ENCODE measurements at places on chromosomes 16 and 17.
A peak's percentile ranks its signal among the peaks of the same experiment; 100 is the strongest.

DNA sequence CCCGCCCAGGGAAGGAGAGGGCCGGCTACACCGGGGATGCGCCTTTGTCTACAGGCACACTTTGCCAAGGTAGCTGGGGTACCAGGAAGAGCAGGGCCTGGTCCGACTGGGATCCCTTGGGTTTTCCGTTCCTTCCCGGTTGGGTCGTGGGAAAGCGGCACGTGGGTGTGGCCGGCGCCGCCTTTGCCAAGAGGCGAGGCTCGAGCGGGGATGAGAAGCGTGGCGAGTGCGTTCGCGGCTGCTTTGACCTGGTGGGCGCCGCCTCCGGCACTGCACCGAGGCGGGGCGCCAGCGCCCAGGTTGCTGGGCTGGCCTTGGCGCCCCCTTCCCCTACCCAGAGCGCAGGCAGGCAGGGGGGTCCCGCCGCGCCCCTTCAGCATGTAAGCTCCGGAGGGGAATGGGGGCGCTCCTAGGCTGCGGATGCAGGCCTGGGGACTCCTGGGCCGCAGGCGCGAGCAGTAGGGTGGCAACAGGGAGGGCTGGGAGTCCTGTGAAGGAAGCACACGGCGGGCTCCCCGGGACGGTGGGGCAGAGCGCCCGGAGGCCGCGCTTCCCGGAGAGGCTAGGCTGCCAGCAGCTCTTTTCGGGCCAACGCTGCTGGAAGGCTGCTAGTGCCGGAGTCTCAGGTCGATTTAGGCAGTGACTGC lies 2.0 kb downstream of the HAS3 start:
- no peak for DNase-seq

DNA sequence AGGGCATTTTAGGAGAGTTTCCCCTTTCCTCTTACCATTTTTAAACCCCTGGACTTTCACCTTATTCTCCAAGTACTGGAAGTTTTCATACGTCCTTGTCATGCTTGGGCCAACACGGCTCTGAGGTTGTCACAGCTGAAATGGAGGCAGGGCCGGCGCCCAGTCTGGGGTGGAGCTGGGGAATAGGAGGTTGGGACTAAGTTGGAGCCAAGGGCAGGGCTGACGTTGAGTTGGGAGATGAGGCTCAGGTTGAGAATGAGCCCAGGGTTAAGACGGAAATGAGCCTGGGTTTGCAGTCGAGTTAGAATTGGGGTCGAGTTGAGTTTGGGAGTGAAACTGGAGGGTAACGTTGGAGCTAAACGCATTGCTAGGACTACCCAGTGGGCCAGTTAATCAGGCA lies 1.3 kb downstream of the CLEC10A start:
- no peak for DNase-seq

DNA sequence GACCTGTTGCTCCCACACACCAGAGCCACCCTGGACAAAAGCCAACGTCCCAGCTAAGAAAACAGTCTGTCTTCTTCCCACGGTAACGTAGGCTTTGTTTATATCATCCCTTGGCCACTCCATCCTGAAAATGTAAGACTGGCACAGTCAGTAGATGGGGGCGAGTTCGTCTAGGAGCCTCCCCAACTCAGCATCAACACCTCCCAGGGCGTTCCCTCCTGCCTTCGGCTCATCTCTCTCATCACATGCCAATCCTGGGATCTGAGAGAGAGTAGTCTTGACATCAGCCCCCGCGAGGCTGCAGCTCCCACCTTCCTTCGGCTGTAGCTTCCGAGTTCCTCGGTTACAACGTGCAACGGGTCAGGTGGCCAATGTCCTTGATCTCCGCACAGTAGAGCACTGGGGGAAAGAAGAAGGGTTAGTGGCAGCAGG lies 894 bp downstream of the RNF227 start:
- no peak for DNase-seq

GRCh38 chr16:3471518-3472176 lies 23.6 kb downstream of the C16orf90 start:
- DNase-seq = no peak

DNA sequence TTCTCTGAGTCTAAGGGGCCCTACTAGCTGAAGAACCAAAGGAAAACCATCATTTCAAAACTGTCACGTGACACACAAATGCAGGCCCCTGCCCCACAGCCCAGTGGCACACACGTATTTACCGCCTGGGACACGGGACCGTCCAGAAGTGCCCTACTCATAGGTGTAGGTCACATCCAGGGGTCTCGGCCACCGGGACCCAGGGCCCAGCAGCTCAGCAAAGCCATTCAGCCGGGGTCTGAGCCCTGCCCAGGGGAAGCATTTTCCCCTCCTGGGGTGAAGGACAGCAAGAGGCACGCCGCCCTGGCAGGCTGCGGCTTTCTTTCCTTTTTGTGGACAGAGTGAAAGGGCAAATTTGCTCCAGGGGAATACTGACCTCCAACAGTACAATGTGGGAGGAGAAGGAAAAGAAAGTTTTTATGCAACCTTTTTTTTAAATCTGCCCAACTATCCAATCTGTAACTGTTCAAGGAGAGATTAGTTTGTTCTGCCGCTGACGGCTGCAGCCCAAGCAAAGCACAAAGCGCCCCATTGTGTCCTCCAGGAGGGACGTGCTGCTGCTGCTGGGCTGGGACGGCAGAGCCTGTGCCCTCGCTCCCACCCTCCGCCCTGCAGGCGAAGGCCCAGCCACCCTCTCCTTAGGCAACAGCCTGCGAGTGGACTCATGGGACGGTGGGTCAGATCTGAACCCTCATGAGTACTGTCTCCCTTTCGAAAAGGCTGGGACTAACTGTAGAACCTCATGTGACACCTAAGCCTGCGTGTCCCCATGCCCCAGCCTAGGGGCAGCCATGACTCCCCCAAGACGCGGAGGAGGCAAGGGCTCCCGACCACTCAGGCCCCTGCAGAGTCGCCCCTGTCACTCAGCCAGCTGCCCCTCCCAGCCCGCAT lies 21.3 kb downstream of the SLC7A5 start:
- DNase-seq = no peak

GRCh38 chr16:54545854-54546511 lies 259.4 kb upstream of the IRX3 start:
- DNase-seq = no peak

- DNase-seq = peak; percentile 53
Measured at GRCh38 chr16:3578610-3579551, 1.7 kb upstream of the NLRC3 start.

DNA sequence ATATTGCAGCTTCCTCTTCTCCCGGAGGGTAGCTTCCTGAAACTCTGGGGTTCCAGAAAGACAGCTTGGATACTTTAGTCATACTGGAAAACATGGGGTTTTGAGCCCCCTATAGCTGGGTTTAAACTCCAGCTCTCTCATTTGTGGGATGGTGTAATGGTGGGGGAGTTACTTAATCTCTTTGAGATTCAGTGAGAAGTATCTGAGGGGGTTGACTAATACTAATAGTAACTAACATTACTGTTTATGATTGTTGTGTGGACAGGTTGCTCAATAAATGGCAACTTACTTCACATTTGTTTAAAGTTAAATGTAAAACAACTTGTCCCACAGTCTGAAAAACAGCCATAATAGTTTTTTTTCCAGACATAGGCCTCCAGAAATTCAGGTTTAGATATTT lies 5.1 kb upstream of the SUZ12 start:
- no peak for DNase-seq

DNA sequence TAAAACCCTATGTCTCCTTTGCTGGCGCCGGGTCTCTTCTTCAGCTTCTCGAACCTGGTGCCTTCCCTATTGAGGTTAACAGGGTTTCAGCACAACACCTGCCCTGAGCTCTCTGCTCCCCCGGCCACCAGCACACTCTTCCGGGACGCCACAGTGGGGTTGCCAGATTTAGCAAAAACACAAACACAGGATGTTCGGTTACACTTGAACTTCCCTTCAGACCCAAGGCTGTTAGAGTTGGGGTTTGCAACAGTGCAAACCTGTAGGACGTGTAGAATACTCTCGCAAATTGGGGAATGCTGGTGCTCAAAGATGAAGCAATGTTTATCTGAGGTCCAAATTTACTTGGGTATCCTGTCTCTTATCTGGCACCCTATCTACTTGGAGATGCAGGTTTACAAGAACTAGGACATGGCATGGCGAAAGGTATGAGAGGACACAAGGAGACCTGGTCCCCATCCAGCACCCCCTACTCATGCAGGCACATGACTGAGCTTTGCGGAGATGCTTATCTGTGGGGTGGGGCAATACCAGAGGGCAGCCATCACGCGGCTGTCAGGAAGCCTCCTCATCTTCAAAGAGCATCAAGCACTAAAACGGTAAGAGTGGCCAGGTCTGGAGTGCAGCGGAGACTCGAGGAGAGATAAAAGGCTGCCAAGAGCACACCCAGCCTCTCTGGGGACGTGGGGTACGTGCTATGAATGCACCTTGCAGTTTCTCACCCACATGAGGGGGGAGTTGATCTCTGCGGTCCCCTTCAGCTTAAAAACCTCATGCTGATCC lies 52.8 kb downstream of the SDK2 start:
- peak; percentile 69 for DNase-seq

DNA sequence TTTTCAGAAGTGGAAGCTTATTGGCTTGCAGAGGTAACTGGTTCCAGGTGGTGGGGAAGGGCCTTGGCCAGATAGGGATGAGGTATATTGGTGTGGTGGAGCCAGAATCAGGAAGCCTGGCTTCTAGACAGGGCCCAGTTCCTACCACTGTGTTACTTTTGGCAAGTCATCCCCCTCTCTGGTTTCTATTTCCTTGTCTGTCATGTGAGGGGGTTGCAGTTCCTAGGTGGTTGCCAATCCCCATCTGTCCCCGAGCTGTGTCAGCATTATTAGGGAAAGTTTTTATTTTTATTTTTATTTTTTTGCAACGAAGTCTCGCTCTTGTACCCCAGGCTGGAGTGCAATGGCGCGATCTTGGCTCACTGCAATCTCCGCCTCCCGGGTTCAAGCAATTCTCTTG lies 3.0 kb downstream of the SMCR8 start:
- no peak for DNase-seq

DNA sequence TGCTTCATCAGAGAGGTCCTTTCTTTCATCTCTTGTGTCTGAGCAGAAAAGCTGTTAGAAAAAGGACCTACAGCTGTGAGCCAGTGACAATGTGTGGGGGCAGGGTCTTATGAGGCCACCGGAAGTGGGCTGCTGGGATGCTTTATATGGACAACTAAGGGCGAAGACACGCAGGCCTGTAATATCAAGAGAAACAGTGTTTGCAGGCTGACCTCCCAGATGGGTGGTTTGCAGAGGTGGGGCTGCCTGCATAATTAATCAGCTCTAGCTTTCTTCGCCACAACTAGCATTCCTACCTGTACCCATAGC lies 30.4 kb upstream of the SALL1 start:
- DNase-seq = no peak

DNA sequence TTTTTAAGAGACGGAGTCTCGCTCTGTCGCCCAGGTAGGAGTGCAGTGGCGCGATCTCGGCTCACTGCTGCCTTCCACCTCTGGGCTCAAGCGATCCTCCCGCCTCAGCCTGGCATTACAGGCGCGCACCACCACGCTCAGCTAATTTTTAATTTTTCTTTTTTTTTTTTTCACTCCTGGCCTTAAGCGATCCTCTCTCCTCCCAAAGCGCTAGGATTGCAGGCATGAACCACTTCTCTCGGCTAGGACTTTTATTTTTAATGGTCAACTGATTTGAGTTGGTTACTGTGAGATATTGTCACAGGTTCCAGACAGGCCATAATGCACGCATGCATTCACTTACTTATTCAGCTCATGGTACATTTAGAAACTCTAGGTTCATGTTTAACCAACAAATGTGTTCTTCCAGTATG lies 888 bp downstream of the PIGW start:
- DNase-seq = no peak

DNA sequence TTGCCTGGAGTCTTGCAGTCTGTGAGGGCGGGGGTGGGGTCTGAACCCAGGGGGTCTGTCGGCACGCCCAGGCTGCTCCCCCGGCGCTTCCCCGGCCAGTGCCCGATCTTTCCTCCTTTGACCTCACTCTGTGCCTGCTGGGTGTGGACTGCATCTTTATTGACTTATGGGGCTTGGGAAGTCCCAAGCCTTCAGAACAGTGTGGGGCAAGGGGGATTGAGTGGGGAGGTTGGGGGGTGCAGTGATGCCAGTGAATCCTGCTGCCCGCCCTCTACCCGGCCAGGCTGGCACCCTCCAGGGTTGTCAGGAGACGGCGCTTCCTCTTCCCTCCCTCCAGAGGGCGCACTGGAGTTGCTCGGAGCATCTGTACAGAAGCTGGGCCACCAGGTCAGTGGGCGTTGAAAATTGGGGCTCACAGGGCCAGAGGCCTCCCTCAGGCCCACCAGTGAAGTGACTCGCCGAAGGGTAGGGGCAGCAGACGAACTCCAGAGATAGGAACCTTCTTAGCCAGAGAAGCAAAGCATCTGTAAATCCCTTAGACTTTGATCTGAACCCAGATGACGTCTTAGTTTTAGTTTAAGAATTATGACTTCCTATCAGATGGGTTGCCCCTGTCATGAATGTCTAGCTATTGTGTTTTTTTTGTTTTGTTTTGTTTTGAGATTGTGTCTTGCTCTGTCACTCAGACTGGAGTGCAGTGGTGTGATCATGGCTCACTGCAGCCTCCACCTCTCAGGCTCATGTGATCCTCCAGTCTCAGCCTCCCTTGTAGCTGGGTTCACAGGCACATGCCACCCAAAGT lies 184.8 kb upstream of the CIBAR2 start:
- peak; percentile 17 for DNase-seq

- DNase-seq = no peak
Measured at GRCh38 chr16:85172455-85173145, 60.3 kb upstream of the CIBAR2 start.

- no peak for DNase-seq
Measured at GRCh38 chr17:82661717-82662683, 13.8 kb upstream of the WDR45B start.

DNA sequence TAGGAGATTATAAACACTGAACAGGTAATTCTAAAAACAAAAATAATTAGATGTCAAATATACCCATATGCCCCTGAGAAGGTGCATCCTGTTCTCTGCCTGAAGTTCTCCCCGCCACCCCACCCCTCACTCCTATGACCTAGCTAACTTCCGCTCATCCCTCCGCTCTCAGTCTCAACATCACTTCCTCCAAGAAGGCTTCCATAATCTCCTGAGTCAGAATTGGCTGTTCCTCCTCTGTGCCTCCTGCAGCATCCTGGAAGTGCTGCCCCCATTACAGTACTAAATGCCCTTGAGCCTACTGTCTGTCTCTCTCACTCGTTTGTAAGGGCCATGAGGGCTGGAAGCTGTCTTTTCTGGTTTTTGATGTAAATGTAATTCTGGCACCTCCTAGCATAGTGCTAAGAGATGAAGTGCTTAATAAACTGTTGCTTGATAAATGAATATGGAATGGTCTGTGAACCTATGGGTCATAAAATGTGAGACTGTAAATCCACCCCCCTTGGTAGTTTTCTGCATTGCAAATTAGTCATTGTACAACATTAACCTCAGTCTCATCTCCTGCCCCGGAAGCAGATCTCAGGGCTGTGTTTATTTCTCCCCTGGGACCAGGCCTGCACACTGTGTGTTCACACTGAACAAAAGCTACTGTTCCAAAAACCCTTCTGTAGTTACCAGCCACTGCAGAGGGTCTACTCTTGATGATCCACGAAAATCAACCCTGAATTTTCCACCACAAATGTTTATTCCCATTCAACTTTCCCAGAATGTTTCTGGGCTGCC lies 3.9 kb upstream of the MYO1D start:
- no peak for DNase-seq

- no peak for DNase-seq
Measured at GRCh38 chr17:72512649-72513556, 392.1 kb downstream of the SOX9 start.

GRCh38 chr17:34283571-34283970 lies 2.0 kb upstream of the CCL11 start:
- no peak for DNase-seq

GRCh38 chr17:64084940-64085649 lies 44.8 kb downstream of the ERN1 start:
- no peak for DNase-seq

GRCh38 chr17:32142857-32143526 lies 690 bp downstream of the RHOT1 start:
- no peak for DNase-seq

- DNase-seq = no peak
Measured at GRCh38 chr17:35006961-35007360, 26.6 kb downstream of the LIG3 start.
